Epithelial cell of proximal tubule (primary cell): ENCODE measurements at places on chromosomes 4 and X.

DNA sequence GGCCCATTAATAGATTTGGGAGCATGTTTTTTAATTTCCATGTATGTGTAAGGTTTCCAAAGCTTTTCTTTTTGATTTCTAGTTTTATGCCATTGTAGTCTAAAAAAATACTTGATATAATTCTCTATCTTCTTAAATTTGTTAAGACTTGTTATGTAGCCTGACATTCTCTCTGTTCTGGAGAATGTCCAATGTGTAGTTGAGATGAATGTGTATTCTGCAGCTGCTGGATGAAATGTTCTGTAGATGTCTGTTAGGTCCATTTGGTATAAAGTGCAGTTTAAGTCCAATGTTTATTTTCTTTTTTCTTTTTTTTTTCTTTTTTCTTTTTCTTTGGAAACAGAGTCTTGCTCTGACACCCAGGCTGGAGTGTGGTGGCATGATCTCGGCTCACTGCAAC lies 378.5 kb upstream of the MAD2L1 start:
- no peak for DNase-seq

DNA sequence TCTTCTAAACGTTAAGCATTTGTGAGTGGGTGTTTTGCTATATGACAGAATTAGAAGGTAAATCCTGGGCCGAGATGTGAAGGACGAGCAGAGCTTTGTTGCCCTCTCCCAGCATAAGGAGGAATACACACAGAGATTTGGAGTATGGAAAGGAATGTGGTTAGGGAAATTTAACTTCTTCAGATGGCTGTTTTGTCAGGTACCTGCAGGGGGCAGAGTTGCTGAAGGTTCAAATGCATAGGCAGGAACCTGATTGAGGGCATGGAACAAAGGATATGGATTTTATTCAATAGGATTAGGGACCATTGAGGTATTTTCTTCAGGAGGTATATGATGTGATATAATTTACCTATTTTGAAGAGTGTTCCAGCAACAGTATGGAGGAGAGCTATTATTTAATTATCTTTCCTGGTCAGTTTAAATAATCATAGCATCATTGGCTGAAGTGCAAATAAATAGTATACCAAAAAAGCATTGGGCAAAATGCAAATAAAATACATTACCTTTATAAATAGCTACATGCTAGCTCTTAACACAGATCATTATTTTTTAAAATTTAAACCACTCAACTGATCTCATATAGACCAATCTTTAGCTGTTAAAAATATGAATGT lies 143.6 kb downstream of the SLIT2 start:
- DNase-seq = no peak

- DNase-seq = no peak
These were observed 14.6 kb upstream of the ATXN3L start for GRCh38 chrX:13334491-13334890.

- DNase-seq = no peak
These were observed 632.9 kb downstream of the ZNF674 start for GRCh38 chrX:45912316-45912715.

DNA sequence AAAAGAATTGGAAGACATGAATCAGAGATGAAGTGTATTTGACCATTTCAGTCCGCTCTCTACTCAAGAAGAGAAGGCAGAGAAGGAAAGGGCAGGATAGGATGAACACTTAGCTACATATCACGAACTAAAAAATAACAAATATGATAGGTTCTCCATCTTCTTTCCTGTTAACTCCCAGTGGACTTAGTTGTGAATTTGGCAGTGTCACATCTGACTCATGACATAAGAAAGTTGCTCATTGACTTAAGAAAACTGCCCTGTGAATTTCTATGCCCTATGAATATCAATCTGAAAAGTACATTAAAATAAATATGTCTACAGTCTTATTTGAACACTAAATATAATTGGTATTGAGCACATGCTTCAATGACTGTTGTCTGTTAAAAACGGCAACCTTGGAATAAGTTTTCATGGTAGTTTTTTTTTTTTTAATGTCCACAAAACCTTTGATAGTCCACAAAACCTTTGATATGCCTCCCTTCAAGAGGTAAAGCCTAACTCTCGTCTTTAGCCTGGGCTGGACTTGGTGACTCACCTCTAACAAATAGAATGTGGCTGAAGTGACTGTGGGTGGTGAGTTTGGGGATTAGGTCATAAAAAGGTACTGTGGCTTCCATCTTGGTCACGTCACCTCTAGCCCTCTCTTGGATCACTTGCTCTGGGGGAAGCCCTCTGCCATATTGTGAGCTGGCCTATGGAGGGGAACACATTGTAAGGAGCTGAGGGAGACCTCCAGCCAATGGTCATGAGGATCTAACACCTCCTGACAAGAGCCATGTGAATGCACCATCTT lies 184.7 kb upstream of the S100G start:
- no peak for DNase-seq

DNA sequence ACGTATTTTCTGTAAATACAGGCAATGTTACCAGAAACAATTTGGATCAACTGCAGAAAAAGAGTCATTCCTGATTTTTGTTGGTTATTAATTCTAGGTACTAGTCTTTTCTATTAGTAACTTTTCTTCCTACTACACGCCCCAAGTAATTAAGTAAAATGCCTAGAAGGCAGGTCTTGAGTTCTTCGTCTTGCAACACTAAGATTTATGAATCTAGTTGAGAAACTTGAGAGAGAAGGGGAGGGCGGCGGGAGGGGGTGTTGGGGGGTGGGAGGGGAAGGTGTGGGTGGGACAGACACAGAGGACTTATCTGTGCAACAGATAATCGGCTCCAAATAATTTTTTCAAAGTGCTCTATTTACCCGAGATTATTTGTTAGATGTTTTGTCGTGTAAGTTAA lies 3.0 kb downstream of the RAP2C start:
- no peak for DNase-seq

DNA sequence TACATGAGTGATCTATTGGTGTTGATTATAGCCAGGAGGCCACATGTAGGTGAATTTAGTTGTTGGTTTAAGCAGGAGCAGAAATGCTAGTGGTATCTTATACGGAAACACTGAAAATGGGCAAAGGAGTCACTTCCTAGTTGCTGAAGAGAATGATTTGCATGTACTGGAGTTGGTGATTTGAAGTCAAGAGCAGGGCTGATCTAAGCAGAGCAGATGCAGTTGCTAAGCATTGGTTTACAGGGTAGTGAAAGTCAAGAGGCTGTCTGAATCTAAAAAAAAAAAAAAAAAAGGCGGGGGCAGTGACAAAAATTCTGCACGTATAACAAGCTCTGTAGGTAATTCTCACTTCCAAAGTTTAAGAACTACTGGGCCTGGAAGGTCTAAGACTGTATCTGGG lies 90.4 kb upstream of the HPRT1 start:
- DNase-seq = no peak
